ENCODE measurements at places on chromosomes 11 and 22. TPM values are rescaled to one million over a fixed set of nuclear protein-coding genes. Genes with fewer than 3 reads are reported as not detected.
A peak's percentile ranks its signal among the peaks of the same experiment; 100 is the strongest.

The OR52I2 gene
- total RNA-seq, result not detected

GRCh38 chr11:73982595-73982989, at the start of gene UCP2:
TSS of gene UCP2 (minus strand) at chr11:73982843. CDS start at chr11:73978378, 4,465 bp downstream.
- H3K36me3 ChIP-seq, result peaks cover 30% of the 10 kb centered on the region
- H3K4me1 ChIP-seq, result peaks cover 51% of the 10 kb centered on the region
- peaks cover 2% of the 10 kb centered on the region for H3K27me3 ChIP-seq
- DNase-seq, result peak; percentile 87
- peak within 1 kb of the TSS; percentile 99 for H3K27ac ChIP-seq

GRCh38 chr11:44773351-44773965, 46.7 kb downstream of the TSPAN18 start:
- H3K4me3 ChIP-seq, result no peak overlapping the region
- H3K27ac ChIP-seq, result peak overlapping the region; percentile 29
- no peak for DNase-seq
- H3K27me3 ChIP-seq, result peaks cover 4% of the 10 kb centered on the region
- H3K4me1 ChIP-seq, result peaks cover 41% of the 10 kb centered on the region

DNA sequence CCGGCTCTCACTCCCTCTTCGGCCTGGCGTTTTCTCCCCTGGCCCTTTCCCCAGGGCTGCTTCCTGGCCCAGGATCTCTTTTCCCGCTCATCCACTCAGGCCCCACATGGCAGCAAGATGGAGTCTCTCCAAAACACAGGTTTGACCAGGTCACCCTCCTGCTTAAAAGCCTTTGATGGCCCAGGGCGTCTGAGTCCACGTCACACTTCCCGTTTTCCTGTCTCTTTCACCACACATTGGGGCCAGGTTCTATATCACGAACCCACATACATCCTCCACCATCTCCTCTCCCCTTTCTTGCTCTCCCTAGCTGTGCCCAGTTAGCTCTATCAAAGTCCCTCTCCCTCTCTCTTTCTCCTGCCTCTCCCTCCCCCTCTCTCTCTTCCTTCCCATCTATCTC, 7.8 kb upstream of the LRRC32 start:
- H3K4me3 ChIP-seq, result no peak overlapping the region
- peaks cover 12% of the 10 kb centered on the region for H3K4me1 ChIP-seq
- no peaks in the 10 kb centered on the region for H3K36me3 ChIP-seq
- peaks cover 6% of the 10 kb centered on the region for H3K27me3 ChIP-seq
- DNase-seq, result no peak

DNA sequence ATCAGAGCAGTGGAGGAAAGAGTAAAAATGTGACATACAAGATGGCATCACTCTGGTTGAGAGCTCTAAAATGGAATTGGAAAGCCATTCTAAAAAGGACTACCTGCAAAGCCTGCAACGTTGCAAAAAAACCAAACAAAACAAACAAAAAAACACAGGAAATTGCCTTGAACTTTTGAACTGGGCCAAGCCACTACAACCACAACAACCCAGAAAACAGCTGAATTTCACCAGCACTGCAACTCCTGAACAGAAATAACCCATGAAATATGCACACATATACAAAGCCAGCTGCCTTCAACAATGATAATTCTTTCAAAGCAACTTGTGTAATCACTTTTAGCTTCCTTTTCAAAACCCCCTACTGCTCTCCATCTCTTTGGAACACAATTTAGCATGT, 326.6 kb upstream of the LRRC4C start:
- no peak overlapping the region for H3K4me3 ChIP-seq
- H3K27me3 ChIP-seq, result no peaks in the 10 kb centered on the region
- no peaks in the 10 kb centered on the region for H3K4me1 ChIP-seq
- no peaks in the 10 kb centered on the region for H3K36me3 ChIP-seq
- no peak overlapping the region for H3K27ac ChIP-seq
- peak; percentile 4 for DNase-seq

GRCh38 chr11:88814076-88814475, 251.7 kb downstream of the GRM5 start:
- no peak overlapping the region for H3K27ac ChIP-seq
- no peak for DNase-seq
- H3K27me3 ChIP-seq, result no peaks in the 10 kb centered on the region
- no peaks in the 10 kb centered on the region for H3K4me1 ChIP-seq
- no peak overlapping the region for H3K4me3 ChIP-seq
- no peaks in the 10 kb centered on the region for H3K36me3 ChIP-seq

The MS4A4A gene
- total RNA-seq, result 10.3 TPM

- DNase-seq, result peak; percentile 82
- peak overlapping the region; percentile 87 for H3K27ac ChIP-seq
- peaks cover 11% of the 10 kb centered on the region for H3K36me3 ChIP-seq
These were observed 539 bp downstream of the SLC35C1 start for GRCh38 chr11:45805305-45806071.

DNA sequence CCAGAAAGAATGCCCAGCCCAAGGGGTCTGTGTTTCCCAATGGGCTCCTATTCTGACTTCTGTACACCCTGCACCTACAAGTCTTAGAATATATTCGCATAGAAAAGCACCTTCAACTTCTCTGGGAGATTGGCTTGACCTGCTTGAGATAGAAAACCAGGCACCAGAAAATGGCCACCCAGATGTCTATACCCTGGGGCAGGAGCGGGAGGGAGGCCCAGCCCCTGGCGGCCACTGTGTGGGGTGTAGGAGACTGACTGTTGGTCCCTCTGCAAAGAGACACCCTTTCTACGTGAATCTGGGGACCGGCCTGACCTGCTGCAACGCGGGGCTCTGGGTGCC, 8.5 kb downstream of the DENND6B start:
- H3K4me3 ChIP-seq, result no peak overlapping the region
- H3K4me1 ChIP-seq, result no peaks in the 10 kb centered on the region
- no peak overlapping the region for H3K27ac ChIP-seq

DNA sequence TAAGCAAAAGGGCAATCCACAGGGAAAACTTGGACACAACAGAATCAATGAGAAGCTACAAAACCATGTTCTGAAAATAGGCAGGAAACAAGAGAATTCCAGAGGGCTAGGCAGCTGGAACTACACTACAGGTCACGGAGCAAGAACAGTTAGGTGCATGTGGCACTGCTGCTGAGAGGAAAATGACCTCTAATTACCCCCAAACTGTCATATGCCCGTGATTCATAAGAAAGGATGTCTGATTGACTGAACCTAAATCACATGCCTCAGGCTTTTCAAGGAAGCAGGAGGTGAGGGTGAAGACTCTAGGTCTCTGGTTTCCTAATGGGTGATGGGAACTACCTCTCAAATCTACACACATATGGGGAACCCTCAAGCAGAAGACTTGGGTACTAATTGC, 17.9 kb upstream of the RRAS2 start:
- H3K4me3 ChIP-seq, result no peak overlapping the region
- H3K27me3 ChIP-seq, result peaks cover 11% of the 10 kb centered on the region
- no peak for DNase-seq
- H3K36me3 ChIP-seq, result no peaks in the 10 kb centered on the region
- no peak overlapping the region for H3K27ac ChIP-seq

- H3K36me3 ChIP-seq, result peaks cover 35% of the 10 kb centered on the region
- no peak overlapping the region for H3K4me3 ChIP-seq
- no peak overlapping the region for H3K27ac ChIP-seq
- H3K4me1 ChIP-seq, result peaks cover 6% of the 10 kb centered on the region
- H3K27me3 ChIP-seq, result no peaks in the 10 kb centered on the region
These were observed 8.3 kb downstream of the SSH3 start for GRCh38 chr11:67311556-67312082.

DNA sequence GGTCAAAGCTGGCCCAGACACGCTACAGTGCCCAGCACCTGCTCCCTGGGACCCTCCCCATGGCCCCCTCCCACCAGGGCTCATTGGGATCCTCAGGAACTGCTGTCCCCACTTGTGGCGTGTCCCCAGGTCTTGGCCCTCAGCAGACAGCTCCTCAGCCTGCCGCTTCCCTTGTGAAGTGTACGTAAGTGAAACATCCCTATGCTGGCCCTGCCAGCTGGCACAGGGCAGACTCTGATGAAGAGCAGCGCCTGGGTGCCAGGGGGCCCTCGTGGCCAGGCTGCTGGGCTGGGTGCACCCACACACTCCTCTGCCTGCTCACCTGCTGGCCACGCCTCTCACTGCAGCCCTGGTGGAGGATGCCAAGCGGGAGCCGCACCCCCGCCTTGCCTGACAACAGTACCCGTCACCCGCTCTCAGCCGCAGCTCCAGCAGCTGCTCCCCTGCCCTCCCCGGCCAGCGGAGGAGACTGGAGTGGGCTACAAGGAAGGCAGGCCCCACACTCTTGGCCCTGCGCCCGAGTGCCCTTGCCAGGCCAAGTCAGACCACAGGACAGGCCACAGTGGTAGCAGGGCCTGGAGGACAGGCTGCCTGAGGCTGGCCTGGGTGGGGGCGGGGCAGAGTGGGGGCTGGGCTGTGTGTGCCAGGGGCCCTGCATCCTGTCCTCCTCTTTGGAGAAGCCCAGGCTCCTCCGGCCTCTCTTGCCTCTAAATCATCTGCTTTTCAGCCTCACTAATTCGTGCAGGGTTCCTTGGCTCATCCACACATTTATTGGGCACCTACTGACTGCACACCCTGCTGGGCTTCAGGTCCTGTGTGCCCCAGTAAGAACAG, 39.5 kb downstream of the IGF2 start:
- peak; percentile 65 for DNase-seq
- H3K27me3 ChIP-seq, result no peaks in the 10 kb centered on the region
- H3K4me1 ChIP-seq, result peaks cover 46% of the 10 kb centered on the region
- peak overlapping the region; percentile 44 for H3K27ac ChIP-seq

The MAPK1 gene
- 92.8 TPM for total RNA-seq

DNA sequence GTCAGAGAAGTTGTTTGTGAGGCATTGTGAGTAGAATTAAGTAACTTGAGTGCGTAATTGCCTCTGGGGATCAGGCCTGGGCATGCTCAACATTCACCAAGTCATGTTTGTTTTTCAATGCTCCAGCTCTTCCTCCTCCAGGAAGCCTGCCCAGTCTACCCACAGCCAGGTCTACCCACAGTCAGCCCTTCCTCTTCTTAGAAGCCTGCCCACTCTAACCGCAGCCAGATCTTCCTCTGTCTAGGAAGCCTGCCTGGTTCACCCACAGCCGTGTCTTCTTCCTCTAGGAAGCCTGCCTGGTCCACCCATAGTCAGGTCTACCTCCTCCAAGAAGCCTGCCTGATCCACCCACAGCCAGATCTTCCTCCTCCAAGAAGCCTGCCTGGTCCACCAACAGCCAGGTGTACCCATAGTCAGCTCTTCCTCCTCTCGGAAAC, 25.0 kb downstream of the LRP5 start:
- peaks cover 8% of the 10 kb centered on the region for H3K36me3 ChIP-seq
- no peak for DNase-seq
- H3K4me3 ChIP-seq, result no peak overlapping the region
- no peaks in the 10 kb centered on the region for H3K27me3 ChIP-seq
- H3K27ac ChIP-seq, result peak overlapping the region; percentile 81

The GNG3 gene
- total RNA-seq, result not detected

DNA sequence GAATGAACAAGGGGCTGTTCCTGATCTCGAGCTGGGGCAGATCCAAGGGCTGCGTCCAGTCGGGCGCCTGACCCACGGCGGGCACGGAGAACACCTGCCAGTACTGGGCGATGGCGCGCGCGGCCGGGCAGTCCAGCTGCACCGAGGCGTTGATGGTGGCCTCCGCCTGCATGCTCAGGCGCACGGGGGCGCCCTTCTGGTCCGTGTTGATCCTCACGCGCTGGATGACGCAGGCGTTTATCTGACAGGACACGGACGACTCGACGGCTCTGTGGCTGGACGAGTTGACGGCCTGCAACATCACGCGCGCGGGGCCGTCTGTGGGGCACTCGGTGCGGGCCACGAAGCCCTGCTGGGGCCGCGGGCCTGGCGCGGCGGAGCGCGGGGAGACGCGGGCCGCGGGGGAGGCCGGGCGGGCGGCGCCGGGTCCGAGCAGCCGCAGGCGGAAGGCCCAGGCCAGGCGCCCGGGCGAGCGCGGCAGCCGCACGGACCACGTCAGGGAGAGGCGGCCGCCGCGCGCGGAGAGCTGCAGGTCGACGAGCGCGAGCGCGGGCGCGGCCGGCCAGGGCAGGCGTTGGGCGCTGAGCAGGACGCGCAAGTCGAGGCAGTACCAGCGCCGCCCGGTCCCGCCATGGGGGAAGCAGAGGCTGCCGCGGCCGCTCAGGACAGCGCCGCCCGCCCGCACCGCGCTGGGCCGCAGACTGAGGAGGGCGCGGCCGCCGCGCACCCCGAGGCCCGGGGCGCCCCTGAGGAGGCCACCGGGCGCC, 511 bp downstream of the PKDREJ start:
- H3K4me1 ChIP-seq, result peaks cover 9% of the 10 kb centered on the region
- H3K4me3 ChIP-seq, result no peak overlapping the region
- H3K27ac ChIP-seq, result no peak overlapping the region
- peak; percentile 59 for DNase-seq

GRCh38 chr11:123116486-123116885, 54.5 kb upstream of the HSPA8 start:
- no peaks in the 10 kb centered on the region for H3K4me1 ChIP-seq
- H3K4me3 ChIP-seq, result no peak overlapping the region

DNA sequence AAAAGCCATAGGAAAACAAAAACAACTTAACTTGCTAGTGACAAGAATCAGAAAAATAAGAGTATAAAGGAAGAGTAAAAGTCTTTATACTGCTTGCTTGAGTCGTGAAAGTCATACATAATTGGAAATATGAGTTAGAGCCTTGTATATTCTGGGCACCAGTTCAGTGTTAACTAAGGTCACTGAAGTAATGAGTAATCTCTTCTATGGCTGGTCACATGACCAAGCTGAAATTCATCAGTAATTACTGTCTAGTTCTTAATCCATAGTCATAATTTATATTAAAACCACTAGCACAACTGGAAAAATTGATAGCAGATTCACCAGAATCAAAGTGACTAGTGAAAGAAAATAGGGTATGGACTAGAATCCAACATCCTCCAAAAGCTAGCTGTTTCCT, 84.4 kb upstream of the SLC5A12 start:
- no peaks in the 10 kb centered on the region for H3K27me3 ChIP-seq
- no peak overlapping the region for H3K27ac ChIP-seq
- no peaks in the 10 kb centered on the region for H3K4me1 ChIP-seq
- no peaks in the 10 kb centered on the region for H3K36me3 ChIP-seq
- DNase-seq, result no peak

DNA sequence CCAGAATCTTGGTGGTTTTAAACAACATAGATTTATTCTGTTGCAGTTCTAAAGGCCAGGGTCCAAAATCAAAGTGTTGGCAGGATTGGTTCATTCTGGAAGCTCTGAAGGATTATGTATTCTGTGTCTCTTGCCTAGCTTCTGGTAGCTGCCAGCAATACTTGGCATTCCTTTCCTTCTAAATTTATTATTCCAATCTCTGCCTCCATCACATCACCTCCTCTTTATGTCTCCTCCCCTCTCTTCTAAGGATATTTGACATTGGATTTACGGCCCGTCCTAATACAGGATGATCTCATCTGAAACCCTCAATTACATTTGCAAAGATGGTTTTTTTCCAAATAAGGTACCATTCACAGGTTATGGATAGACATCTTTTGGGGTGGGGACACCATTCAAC, 186.5 kb downstream of the SBF2 start:
- peaks cover 2% of the 10 kb centered on the region for H3K4me1 ChIP-seq
- no peaks in the 10 kb centered on the region for H3K36me3 ChIP-seq
- H3K27me3 ChIP-seq, result no peaks in the 10 kb centered on the region
- DNase-seq, result no peak

DNA sequence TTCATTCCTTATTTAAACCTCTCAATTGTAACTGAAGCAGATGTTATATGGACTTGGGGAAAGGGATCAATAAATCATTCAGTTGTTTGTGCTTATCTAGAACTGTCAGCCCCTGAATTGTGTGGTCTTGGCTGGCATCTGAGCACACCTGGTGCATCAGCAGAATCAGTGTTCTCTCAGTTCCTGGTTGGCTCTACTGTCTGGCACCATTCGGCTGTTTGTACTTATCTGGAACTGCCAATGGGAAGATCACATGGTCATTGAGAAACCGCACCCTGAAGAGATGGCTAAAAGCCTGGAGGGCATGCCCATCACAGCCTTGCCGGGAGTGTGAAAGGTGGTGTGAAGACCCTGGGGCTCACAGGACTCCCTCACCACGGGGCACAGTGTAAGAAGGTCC, 37.1 kb upstream of the EHF start:
- no peak for DNase-seq
- no peak overlapping the region for H3K4me3 ChIP-seq
- H3K27me3 ChIP-seq, result no peaks in the 10 kb centered on the region
- H3K36me3 ChIP-seq, result no peaks in the 10 kb centered on the region
- H3K27ac ChIP-seq, result no peak overlapping the region
